ENCODE measurements at places on chromosomes 16 and 17.

- DNase-seq, result no peak
Observed at GRCh38 chr17:4307179-4307930, 43.6 kb upstream of the ANKFY1 start.

- no peak for DNase-seq
Observed at GRCh38 chr16:1125471-1125870, 27.4 kb upstream of the CACNA1H start.

DNA sequence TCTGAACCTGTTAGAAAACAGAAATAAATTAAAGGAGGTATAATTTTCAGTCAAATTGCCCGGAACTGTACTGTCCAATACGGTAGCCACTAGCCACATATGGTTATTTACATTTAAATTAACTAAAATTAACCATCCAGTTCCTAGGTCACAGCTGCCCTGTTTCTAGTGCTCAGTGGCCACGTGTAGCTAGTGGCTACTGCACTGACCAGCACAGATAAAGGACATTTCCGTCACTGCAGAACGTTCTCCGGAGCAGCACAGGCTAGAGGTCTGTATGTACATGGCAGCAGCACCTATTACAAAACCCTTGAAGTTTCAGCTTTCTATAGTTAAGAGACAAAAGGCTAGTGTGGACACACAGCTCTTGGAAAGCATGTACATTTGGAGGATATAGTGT lies 33.7 kb downstream of the CPSF4L start:
- DNase-seq, result no peak

GRCh38 chr17:80428796-80429195 lies 13.8 kb downstream of the ENDOV start:
- DNase-seq, result no peak

DNA sequence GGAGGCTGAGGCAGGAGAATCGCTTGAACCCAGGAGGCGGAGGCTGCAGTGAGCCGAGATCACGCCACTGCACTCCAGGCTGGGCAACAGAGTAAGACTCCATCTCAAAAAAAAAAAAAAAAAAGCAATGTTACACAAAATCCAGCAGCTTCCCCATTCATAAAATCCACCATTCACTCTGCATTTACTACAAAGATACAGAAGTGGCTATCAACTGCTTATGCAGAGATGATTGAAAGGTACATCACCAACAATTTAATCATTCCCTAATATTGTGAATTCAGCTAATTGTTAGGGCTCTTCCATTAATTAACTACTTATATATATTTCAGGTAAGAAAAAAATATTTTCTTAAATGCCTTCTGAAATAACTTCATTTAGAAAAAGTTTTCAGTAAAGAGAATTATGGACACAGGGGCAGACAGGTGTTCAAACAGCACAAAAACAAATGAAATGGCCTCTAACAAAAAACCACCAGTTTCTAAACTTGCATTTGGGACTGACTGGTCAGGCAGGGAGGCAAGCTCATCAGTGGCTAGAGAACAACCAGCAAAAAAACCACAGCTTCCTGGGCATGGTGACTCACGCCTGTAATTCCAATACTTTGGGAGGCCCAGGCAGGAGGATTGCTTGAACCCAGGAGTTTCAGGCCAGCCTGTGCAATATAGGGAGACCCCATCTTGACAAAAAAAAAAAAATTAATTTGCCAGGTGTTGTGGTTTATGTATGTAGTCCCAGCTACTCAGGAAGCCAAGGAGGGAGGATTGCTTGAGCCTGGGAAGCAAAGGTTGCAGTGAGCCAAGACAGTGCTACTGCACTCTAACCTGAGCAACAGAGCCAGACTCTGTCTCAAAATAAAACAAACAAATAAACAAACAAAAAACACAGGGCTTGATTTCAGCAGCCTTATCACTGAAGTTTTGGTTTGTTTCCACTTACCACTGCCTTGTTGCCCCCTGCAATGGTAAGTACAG lies 26.3 kb downstream of the ERN1 start:
- no peak for DNase-seq

- DNase-seq, result peak; percentile 27
Observed at GRCh38 chr17:51298508-51299371, 38.4 kb downstream of the UTP18 start.

GRCh38 chr17:65345261-65346005 lies 208.3 kb downstream of the RGS9 start:
- DNase-seq, result no peak

DNA sequence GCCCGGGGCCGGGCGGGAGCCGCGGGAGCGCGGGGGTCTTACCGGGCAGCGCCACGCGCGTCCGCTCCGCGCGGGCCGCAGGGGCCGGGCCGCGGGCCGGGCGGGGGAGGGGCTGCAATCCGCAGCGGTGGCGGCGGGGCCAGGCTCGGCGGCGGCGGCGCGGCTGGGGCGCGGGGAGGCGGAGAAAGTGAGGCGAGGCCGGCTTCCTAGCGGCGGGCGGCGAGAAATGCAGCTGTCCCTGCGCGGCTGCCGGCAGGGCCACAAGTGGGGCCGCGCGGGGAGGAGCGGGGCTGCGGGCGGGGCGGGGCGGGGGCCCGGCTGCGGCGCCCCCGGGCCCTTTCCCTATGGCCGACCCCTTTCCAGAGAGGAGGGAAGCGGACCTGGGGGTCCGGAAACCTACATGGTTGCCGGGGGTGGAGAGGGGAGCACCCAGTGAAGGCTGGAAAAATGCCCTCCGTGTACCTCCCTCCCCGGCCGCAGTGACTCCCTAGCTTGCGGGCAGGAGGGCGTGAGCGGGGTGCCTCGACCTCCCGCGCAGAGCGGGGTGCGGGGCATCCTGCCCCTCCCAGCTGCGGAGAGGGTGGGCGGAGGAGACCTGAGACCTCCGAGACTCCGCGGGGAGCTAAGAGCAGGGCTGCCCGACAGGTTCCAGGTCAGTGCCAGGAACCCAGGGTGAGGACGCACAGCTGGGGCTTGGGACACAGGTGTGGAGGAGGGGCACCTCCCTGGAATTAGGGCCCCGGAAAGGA lies at the start of gene CUEDC1:
CUEDC1 (minus strand) TSS at position 230 of the 749 bp plus-strand sequence. CDS start 69,848 bp downstream, outside the sequence.
- DNase-seq, result peak; percentile 66

GRCh38 chr16:51103590-51103989 lies 47.5 kb downstream of the SALL1 start:
- DNase-seq, result no peak

GRCh38 chr16:30369938-30370455 lies 297 bp downstream of the TBC1D10B start:
- no peak for DNase-seq

DNA sequence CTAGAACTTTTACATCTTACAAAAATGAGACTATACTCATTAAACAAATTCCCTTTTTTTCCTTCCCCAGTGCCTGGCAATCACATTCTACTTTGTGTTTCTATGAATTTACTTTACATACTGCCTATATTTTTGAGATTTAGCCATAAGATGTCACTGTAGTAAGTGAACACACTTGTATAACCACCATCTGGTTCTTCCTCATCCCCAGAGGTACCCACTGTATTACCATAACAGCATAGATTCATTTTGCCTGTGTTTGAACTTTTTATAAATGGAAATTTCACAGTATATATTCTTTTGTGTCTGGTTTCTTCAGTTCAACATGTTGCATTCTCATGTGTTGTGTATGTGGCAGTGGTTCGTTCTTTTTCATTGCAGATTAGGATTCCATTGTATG lies 15.8 kb downstream of the CYB5B start:
- no peak for DNase-seq

DNA sequence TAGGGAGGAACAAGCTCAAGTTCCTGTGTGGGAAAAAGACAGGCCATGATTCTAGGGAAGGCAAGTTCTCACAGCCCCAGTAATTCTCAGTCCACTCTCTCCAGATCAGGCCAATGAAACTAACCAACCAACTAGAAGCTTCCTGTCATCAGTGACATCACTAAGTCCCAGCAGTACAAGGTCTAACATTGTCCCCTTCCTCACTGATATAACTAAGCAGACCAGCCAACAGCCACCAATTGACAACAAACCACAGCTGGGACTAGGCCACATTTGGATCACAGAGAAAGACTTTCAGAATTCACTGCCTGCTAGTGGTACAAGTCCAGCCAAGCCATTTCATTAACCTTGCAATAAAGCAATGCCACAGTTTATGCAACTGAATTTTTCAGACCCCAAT lies 94.0 kb downstream of the CACNG1 start:
- peak; percentile 3 for DNase-seq

GRCh38 chr16:29790949-29791844 lies 646 bp downstream of the KIF22 start:
- DNase-seq, result peak; percentile 36

DNA sequence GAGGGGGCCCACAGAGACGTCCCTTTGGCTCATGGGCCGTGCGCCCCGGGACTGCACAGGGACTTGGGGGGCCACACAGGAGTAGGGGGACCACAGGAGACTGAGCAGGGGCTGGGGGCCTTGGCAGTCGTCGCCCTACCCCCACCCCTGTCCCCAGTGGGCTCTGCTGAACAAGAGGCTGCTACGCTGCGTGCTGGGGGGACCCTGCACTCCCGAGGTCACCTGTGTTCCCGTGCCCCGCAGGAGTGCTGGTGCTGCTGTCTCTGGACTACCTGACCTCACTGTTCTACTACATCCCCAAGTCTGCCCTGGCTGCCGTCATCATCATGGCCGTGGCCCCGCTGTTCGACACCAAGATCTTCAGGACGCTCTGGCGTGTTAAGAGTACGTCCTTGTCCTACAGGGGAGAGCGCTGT lies 14.4 kb upstream of the RNF213 start:
- DNase-seq, result no peak

DNA sequence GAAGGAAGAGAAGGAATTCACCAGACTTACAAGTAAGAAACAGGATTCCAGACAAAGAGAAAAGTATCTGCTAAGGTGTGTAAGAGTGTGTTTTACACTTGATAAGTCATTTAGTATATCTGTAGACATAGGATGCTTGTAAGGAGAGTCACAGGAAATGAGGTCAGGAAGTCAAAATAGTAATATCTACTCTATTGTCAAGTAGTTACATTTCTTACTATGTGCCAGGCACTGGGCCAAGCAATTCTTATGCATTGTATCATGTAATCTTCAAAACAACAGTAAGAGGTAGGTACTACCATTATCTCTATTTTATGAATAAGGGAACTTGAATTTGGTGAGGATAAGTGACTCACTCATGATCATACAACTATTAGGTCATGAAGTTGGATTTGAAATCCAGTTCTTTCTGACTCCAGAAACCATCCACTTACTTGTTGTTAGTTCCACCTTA lies 129.1 kb downstream of the SNX11 start:
- DNase-seq, result no peak

DNA sequence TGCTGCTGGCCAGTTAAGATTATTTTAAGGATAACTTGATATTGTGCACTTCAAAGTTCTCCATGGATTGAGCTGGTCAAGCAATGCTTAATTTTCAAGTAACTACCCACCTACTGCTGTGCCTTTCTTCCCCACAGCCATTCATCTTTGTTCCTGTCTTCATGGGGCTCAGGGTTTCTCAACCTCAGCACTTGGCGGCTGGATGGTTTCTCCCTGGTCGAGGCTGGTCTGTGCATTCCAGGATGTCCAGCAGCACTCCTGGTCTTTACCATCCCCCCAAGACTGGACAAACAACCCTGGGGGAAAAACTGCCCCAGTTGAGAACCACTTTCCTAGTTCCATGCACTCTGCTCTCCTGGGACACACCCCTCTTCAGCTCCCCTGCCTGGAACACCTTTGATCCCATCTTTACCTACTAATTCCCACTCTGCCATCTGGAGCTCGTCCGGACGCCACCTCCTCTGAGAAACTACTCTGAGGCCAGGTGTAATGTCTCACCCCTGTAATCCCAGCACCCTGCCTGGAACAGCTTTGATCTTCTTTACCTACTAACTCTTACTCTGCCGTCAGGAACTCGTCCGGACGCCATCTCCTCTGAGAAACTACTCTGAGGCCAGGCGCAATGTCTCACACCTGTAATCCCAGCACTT lies 81.5 kb downstream of the NXN start:
- DNase-seq, result no peak

- DNase-seq, result peak; percentile 49
Observed at GRCh38 chr16:50273888-50274325, 7.6 kb downstream of the ADCY7 start.

- DNase-seq, result no peak
Observed at GRCh38 chr17:50471009-50471905, 2.6 kb upstream of the CHAD start.

GRCh38 chr17:59329176-59330052 lies 2.0 kb upstream of the YPEL2 start:
- DNase-seq, result peak; percentile 77

DNA sequence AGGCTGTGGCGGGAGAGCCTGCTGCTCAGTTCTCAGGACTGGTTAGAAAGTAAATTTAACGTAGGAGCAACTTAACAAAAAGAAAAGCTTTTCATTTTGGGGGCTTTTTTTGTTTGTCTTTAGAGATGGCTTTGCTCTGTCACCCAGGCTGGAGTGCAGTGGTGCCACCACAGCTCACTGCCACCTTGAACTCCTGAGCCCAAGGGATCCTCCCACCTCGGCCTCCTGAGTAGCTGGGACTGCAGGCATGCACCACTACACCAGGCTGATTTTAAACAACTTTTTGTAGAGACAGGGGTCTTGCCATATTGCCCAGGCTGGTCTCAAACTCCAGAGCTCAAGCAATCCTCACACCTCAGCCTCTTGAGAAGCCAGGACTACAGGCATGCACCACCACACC lies 205.0 kb downstream of the RPTOR start:
- no peak for DNase-seq

Measured in CD4-positive, alpha-beta T cell treated with Interleukin-17A for 1 hour (primary cell).